Suppressor macrophage treated with lipopolysaccharide for 4 hours (primary cell): ENCODE measurements at places on chromosomes 4 and X.

- DNase-seq = peak; percentile 85
Measured at GRCh38 chr4:142817442-142817841, 28.7 kb downstream of the INPP4B start.

DNA sequence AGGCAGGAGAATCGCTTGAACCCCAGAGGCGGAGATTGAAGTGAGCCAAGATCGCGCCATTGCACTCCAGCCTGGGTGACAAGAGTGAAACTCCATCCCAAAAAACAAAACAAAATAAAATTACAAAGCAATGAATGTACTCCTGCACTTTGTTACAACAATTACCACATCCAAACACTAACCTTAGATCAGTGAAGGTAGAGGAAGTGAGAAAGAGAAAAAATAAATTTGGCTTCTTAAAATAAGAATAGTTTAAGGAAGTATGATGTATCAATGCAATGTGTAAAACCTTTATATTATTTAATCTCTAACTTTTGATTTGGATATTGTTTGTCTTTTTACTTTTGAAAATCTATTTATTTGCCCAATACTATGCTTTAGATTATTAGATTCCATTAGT is 21.7 kb upstream of the CSN1S1 start:
- no peak for DNase-seq

DNA sequence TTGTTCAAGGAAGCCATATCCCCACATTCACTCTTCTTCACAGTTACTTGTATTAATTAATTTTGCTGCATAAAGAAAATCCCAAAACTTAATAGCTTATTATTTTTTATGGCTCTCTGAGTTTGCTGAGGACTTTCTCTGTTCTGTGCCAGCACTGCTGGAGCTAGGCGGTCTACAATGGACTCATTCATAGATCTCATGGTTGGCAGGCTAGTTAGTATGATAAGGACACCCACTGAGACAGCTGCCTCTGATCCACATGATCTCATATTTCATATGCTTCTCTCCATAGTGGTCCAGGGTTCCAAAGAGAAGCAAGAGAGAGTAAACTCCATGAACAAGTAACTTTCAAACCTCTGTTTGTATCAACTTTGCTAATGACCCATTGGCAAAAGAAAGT is 170.2 kb downstream of the ADGRA3 start:
- DNase-seq = no peak

DNA sequence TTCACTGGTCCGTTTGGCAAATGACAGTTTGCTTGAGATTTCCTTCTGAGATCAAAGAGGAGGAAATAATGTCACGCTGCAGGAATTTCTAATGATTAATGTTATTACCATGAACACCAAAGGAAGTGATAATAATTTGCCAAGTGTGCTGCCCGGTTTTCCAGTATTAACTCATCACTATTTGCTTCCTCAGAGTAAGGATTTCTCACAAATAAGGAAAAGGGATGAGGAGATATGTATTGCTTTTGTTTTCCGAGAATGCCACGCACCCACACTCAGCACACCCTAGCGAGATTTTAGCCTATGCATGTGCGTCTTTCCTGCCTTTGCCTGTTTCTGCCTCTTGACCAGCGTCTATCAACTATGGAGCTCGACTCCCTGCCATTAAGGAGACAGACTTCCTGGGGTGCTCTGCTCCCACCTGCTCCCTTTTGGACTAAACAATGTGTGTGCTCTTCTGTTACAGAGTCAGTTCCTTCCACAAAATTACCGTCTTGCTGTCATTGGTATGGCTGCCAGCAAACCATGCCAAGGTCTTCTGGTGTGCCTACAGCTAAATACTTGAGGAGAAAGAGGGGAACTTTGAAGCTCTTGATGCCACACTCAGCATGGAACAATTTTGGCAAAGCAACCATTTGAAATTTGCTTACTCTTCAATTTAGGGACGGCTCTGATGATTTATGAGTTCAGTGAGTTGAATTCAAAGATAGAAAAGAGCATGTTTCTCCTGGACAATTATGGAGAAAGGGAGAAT is 393.1 kb upstream of the ZFP42 start:
- no peak for DNase-seq

GRCh38 chr4:10320130-10320529 is 137.1 kb downstream of the ZNF518B start:
- no peak for DNase-seq
